Gastroesophageal sphincter (tissue), 4 donors: ENCODE measurements at places on chromosomes 16 and 17. TPM values are rescaled to one million over a fixed set of nuclear protein-coding genes. Genes with fewer than 3 reads are reported as not detected.

Gene FOXF1
- total RNA-seq: 39.7 TPM

Gene ABCC12
- not detected for total RNA-seq

Gene PRSS53
- total RNA-seq: 0.25 TPM

Gene FBXO39
- not detected for total RNA-seq

Gene CMTR2
- total RNA-seq: 19.8 TPM

DNA sequence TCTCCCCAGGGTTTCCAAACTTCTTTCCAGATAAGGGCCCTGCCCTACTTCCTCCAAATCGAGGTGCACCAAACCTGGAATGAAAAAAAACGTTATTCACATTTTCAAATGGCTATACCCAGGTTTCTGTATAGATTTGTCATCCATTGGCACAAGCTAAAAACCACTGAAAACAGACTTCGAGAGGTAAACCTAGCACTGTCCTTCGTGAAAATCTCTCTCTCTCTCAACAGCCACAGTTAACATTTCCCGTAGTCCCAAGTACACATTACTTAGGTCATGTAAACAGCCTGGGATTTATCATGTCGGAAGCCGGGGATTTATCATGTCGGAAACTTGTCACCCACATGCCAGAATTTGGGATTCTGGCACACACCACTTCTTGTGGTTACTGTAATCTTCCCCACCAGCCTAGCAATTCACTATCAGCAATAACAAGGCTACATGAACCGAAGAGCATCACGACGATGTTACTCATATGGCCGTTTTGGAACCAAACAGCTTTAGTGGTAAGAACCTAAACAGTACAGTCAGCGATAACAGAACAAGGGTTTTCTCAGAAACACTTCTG lies 1.2 kb downstream of the DDX5 start:
- ATAC-seq: no peak

DNA sequence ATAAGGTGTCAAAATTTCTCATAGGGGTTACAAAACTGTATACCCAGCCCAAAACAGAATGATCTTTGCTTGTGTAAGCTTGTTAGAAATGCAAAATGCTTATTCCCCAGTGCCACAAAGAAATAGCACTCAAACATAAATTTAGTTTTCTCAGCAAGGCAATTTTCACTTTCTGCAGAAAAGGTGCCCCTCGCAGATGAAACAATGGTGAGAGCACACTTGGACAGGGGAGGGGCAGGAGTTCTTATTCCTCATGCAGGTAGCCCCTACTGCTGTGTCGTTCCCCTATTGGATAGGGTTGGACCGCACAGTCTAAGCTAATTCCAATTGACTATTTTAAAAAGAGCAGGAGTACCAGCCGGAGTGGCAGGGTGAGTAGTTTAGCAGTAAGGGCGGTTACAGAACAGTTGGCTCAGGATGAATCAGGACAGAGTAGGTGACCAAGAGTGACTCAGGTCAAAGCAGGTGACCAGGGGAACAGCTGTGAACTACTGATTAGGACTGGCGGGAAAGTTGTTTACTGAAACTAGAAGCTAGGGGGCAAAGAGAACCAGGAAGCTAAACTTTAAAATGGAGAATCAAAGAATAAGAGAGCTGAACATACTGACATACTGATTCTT lies 5.5 kb upstream of the LDHD start:
- ATAC-seq: no peak

- no peak for ATAC-seq
These were observed 1.1 kb upstream of the ZNF200 start for GRCh38 chr16:3235856-3236669.

DNA sequence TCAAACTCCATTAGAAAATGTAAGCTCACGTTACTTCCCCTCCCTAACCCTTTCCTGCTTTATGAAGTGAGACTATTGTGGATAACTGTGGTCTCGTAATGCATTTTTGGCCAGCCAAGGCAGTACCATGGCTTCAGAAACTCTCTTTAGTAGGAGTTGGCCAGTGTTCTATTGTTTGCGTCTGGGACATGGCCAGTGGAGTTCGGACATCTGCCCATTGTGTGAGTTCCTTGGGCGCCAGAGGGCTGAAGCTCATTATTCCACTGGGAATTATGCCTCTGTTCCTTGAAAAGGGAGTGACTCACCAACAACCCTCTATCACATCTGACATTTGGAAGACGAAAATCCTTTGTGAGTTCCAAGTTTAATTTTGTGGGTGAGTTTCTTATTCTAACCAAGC lies 319.5 kb upstream of the SOX9 start:
- no peak for ATAC-seq

- no peak for ATAC-seq
These were observed 51.4 kb downstream of the ZDHHC7 start for GRCh38 chr16:84959784-84960417.

DNA sequence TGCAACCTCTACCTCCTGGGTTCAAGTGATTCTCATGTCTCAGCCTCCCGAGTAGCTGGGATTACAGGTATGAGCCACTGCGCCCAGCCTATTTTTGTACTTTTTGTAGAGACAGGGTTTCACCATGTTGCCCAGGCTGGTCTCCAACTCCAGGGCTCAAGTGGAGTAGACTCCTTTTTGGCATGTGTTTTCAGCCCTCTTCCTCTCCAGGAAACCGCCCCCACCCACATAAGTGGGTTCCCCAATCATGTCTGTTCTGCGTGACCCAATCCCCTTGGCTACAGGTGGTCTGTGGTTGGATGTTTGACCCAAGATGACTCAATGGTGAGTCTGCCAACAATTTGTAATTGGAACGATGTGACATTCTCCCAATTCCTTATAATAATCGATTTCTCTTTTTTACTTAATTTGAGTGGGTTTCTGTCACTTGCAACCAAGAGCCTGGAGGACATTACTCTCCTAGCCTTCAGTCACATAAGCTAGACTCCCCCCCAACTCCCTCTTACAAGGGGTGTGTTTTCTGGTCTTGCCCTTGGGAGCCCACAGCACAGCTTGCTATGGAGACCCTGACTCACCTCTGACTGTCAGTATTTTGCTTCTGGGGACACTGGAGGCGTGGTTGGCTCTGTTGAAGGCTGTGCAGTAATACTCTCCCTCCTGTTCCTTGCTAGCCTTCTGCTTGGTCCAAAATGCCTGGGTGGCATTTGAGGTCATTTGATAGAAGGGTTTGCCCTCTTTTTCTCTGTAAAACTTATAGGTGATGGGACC lies 34.9 kb downstream of the PECAM1 start:
- ATAC-seq: peak; percentile 30

- ATAC-seq: no peak
These were observed 31.3 kb downstream of the BAHCC1 start for GRCh38 chr17:81426393-81427172.
